Activated CD8-positive, alpha-beta T cell treated with anti-CD3 and anti-CD28 coated beads for 36 hours (primary cell): ENCODE measurements at places on chromosomes 5 and 9.

GRCh38 chr5:118791926-118792734, 196.2 kb downstream of the DTWD2 start:
- DNase-seq = peak; percentile 34

GRCh38 chr9:2158111-2158610, 143.0 kb downstream of the SMARCA2 start:
- peak; percentile 59 for DNase-seq

GRCh38 chr5:40268088-40268487, 411.6 kb upstream of the PTGER4 start:
- no peak for DNase-seq

DNA sequence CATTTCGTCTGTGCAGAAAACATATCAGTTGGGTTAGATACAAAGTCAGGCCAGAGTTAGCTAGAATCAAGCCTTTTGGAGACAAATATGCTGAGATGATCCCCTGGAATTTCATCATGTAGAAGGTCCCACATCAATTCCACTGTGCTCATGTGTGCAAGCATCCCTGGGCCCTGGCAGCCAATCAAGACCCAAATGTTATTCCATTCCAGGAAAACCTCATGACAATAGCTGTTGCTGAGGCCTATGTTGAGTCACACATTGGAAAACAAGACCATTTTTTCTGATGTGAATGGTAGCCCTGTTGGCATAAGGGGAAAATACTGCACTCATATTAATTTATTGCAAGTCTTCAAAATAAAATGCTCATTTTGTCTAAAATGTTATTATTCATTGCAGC, 11.5 kb downstream of the SPOCK1 start:
- no peak for DNase-seq

DNA sequence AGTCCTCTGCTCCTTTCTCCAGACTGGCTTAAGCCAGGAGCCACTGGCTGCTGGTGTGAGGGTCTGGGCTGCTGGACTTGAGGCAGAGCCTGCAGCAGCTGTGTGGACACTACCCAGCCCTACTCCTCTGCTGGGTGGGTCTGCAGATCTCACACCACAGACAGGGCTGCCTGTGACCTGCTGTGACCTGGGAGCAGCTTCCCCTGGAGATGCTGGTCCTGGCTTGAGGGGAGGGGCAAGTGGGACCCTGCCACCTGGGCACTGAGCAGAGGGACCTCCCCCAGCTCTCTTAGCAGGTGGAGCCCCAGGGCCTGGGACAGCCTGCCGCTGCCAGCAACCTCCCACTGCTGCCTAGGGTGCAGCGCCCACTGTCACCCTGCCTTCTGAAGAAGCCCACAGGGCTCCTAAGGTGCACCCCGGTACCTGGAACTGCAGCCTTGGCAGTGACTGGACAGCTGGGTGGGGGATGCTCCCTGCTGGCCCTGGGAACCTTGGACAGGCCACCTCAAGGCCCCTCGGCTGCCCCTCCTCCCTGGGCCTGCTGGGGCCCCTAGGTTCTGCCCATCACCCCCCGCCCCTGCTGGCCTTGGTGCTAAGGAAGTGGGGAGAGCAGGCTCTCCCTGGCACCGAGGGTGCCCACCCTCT, 9.1 kb downstream of the CACFD1 start:
- no peak for DNase-seq

GRCh38 chr9:116243708-116244107, 90.1 kb downstream of the PAPPA start:
- no peak for DNase-seq

GRCh38 chr5:144460600-144460999, 289.9 kb downstream of the KCTD16 start:
- no peak for DNase-seq

DNA sequence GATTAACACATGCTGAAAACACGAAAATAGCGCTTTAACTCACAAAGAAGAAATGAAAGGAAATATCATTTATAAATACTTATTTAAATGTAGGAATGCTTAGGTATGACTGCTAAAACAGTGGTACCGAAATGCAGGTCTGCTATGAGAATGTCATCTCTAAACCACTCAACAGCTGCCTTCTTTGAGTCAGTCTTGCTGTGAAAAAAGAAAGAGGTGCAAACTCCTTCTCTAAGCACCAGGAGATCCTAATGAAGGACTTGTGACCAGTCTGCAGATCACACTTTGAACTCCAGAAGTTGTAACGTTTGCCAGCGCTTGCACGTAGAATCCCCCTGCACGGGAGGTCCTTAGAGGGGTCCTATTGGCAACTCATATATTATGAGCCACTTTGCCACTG, 86.6 kb downstream of the TRIO start:
- no peak for DNase-seq

DNA sequence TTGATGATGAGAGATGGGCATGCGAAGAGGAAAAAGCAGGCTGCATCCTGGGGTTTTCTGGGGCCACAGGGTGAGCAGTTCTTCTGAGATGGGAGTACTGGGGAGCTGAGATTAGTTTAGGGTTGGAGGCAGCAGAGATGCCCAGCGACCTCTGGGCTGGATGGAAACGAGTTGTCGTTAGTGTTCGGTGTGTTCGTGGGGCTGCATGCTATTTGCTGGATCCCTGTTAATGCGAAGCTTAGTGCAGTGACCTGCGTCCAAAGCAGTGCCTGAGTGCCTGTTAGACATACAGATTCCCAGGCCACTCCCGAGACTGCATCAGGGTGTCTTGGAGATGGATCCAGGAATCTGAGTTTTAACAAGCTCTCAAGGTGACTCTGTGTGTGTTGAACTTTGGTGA, 201.3 kb downstream of the CACNA1B start:
- no peak for DNase-seq
